ENCODE measurements at places on chromosomes 11 and 22. TPM values are rescaled to one million over a fixed set of nuclear protein-coding genes. Genes with fewer than 3 reads are reported as not detected.

KRTAP5-8 gene
- total RNA-seq: not detected

- no peak for DNase-seq
These were observed 24.4 kb upstream of the FXYD6 start for GRCh38 chr11:117900720-117901440.

GRCh38 chr11:67138922-67139321 is 19.9 kb downstream of the KDM2A start:
- no peak for DNase-seq

DNA sequence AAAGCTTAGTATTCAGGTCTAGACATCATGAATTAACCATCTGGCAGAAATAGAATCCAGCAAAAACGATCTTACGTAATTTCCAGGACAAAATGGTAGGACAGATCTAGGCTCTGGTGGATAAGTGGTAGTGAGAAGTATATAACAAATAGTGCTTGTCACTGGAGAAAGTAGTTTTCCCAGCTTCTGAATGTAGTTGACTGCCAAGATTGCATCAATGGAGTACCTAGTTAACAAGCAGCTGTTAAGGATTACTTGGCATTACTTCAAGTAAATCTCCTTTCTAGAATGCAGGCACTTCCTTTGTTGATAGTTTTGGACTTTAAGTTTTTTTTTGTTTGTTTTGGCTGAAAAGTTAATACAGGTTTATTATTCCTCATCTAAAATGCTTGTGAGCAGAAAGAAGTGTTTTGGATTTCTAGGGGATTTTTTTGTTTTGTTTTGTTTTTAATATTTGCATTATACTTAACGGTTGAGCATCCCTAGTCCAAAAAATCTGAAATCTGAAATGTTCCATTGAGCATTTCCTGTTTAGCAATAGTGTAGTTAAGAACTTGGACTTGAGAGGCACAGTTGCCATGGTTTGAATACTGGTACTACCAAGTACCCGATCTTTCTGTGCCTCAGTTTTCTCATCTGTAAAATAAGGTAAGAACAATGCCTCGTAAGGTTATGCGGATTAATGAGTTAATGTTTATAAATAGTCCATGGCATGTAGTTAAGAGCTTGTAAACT is 20.3 kb downstream of the FAM118B start:
- no peak for DNase-seq

SLN gene
- not detected for total RNA-seq

CLMP gene
- total RNA-seq: 5.5 TPM

GRCh38 chr11:35617687-35618496 is at the start of gene FJX1:
FJX1 (plus strand) TSS chr11:35618460; CDS start chr11:35618637, 177 bp downstream.
- DNase-seq: peak; percentile 51

SAMM50 gene
- total RNA-seq: 18.4 TPM

GRCh38 chr11:76599041-76600013 is 71.2 kb downstream of the LRRC32 start:
- DNase-seq: no peak

- peak; percentile 61 for DNase-seq
These were observed 726 bp downstream of the PKNOX2 start for GRCh38 chr11:125165111-125165842.

SOX6 gene
- total RNA-seq: 19.1 TPM

- no peak for DNase-seq
These were observed 42.6 kb upstream of the EED start for GRCh38 chr11:86202013-86202336.

CRYBB1 gene
- 0.66 TPM for total RNA-seq

PIK3IP1 gene
- total RNA-seq: 5.4 TPM

DNA sequence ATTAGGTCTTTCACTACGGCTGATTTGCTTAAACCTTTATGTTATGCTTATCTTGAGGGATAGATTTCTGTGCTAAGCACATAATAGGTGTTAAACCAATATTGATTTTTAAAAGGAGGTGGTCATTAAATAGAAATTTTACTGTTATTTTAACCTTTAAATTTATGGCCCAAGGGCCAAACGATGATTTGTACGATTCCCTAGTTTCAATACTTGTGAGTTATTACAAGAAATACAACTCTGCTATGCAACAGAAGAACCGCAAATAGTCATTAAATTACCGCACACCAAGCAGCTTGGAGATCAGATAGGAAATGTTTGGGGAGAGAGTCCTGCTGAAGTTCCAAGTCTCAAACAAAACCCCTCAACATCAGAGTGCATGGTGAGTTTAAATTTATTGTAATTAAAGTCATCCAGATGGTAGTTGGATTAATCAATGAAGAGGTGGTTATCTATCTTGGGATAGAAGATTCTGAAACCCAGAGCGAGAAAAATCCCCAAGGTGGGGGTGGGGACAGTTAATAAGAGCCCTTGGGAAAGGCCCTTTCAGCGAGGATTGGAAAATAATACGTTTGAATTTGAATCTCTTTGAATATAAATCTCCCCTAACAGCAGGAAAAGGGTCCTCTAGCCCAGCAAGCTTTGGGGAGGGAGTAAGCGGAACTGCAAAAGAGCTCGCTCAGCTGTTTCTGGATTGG is 805 bp upstream of the QSER1 start:
- no peak for DNase-seq

DNA sequence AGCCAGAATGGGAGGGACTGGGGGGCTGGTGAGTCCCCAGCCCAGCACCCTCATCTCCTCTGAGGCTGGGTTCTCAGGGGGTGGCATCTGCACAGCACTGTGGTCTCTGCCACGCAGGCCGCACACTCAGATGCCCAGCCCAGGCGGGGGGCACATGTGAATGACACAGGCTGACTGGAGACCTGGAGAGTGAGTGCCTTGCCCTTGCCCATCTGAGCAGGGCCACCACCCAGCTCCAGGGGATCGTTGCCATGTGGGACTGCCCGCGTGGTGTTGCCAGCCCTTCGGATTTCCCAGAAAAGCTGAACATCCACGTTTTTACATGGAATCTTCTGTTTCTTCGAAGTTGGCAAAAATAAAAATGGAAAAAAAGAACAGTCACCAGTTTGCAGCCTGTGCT is 18.9 kb downstream of the PRDM11 start:
- no peak for DNase-seq

MMP8 gene
- total RNA-seq: not detected

DNA sequence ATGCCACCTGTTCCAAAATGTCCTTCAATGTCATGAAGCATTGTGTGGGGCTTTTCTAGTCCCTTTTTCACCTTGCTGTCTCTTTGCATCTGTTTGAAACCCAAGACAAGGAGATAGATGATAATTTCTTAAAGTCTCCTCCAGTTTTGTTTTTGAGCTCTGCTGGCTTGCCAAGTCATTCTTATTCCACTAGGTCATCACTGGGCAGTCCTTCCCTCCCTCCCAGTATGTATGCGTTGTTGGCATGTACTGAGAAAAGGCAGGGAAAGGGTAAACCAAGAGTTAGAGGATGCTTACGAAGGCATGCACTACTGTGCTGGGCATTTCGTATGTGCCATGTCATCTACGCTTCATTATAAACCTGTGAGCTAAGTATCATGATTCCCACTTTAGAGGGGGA is 78.6 kb downstream of the PARVA start:
- DNase-seq: no peak

DNA sequence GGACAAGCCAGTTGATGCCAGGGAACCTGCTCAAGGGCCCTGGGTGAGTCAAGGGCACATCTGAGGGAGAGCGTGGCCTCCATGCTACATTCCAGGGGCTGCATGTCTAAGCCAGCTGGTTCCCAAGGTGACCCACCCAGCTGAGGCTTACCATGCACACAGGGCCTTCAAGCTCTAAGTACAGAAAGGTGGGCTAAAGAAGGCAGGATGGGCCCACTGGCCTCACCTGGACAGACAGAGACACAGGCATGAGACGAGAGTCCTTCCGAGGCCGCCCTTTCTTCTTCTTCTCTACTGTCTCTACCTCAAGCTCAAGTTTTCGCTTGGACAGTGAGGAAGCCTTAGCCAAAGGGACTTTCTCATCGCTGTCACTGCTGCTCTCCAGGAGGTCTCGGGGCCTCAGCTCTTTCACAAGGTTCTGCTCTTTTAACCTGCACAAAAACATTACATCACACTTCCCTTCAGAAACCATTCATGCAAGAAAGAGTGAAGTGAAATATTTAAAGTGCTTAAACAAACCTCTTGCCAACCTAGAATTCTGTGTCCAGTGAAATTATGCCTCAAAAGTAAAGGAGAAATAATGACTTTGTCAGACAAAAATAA is 69.9 kb downstream of the HIRA start:
- DNase-seq: no peak

DNA sequence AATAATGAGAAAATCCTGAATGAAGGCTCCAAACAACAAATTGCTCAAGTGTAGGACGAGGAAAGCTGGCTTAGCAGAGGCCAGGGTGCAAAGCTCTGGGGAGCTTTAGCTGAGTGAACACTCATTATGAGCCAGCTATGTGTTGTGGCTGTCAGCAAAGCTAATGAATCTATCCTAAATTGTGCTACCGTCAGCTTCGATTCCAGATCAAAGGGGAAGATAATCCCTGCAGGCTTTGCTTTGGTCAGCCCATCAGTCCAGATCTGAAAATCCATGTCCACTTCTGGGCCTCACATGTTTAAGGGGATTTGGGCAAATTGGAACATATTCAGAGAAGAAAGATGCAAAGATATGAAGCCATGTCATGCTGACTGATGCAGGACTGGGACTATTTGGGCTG is 180.9 kb upstream of the ZBED5 start:
- no peak for DNase-seq

THY1 gene
- total RNA-seq: 4.6 TPM

GRCh38 chr22:37060801-37061610 is 9.5 kb downstream of the KCTD17 start:
- no peak for DNase-seq

HEPACAM gene
- 0.12 TPM for total RNA-seq

MAP4K2 gene
- total RNA-seq: 8.6 TPM

- DNase-seq: no peak
These were observed 72.3 kb downstream of the PPP6R3 start for GRCh38 chr11:68532727-68533369.
